Activated CD4-positive, alpha-beta T cell treated with anti-CD3 and anti-CD28 coated beads, Interleukin-2, amount 50 U/mL, for 48 hours (primary cell): ENCODE measurements at places on chromosomes 16 and 17.

GRCh38 chr17:5747276-5747675 lies 163.0 kb upstream of the NLRP1 start:
- no peak for DNase-seq

GRCh38 chr16:65739518-65739917 lies 617.7 kb upstream of the CDH11 start:
- DNase-seq: no peak

DNA sequence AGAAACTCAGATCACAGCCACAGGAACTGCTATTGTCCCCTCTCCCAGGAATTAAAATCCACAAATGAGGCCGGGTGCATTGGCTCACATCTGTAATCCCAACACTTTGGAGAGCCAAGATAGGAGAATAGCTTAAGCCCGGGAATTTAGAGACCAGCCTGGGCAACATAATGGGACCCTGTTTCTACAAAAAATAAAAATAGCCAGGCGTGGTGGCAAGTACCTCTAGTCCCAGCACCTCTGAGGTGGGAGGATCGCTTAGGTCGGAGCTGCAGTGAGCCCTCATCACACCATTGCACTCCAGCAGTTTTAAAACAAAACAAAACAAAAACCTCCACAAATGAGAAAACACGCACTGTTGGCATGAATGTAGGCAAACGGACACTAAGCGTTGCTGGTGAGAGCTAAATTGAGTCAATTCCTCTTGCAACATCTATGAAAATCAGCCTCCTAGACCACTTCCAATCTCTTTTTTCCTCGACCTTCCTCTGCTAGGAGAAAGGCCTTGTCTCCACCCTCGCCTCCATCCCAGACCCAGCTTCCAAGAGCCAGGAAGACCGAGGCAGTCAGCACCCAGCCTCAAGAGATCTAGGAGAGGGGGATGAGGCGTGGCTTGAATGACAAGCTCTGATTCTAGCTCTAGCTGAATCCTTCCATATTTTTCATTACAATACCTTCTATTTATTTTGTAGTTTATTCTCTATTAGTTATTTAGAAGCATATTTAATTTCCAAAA lies 14.8 kb downstream of the TLE7 start:
- DNase-seq: no peak

DNA sequence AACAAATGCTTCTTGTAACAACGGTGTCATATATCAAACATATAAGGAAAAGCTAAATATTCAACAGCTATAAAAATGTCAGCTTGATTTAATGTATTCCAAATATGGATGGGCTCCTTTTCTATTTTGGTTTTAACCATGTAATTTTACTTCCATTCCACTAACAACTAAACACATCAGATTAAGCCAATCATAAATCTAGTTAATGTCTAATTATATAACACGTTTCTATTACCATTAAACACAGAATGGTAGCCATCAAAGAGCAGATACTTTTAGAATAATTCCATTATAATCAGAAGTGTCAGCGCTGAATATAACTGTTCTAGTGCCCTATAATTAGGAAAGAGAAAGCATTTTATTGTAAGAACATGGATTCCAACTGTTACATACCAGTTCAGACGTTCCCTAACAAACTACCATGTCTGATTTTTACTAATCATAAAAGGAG lies 10.0 kb downstream of the CMC2 start:
- no peak for DNase-seq

GRCh38 chr17:63033142-63033541 lies 67.1 kb downstream of the TANC2 start:
- DNase-seq: no peak

GRCh38 chr16:86924537-86924936 lies 346.2 kb downstream of the FOXL1 start:
- DNase-seq: no peak

DNA sequence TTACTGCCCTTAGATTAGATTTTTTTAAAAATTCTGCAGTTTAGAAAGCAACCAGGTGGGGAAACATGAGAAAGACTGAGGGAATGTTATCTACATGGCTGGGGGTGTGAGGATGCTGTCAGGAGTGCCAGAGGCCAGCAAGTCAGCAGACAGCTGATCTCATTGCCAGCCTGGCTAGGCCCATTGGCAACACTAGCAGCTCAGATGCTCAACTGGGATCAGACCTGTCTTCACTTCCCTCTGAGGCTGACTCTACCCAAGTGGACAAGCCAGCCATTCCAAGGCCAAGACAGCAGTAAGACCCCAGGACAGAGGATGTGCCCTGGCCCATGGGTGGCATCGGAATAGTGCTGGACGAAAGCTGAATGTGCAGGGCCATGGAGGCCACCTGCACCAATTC lies 96.2 kb downstream of the TMEM132E start:
- DNase-seq: no peak

GRCh38 chr17:42673885-42674754 lies 2.7 kb downstream of the PLEKHH3 start:
- no peak for DNase-seq

DNA sequence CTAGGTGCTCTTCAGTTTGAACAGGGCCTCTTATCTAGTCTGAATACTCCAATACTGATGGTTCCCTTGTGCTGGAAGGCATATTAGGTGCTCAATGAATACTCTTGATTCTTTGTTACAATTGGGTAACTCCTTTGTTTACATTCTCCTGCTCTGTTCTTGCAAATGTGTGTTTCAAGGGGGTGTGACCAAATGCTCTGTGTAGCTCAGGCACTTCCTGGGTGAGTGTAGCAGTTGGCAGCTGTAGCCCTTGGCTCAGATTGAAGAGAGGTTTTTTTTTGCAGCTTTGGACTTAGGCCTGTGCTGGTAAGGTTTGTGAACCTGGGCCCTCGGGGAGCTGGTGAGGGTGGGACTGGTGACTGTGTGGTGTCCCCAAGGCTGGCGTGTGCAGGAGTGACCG lies 20.2 kb downstream of the TBCD start:
- DNase-seq: no peak

DNA sequence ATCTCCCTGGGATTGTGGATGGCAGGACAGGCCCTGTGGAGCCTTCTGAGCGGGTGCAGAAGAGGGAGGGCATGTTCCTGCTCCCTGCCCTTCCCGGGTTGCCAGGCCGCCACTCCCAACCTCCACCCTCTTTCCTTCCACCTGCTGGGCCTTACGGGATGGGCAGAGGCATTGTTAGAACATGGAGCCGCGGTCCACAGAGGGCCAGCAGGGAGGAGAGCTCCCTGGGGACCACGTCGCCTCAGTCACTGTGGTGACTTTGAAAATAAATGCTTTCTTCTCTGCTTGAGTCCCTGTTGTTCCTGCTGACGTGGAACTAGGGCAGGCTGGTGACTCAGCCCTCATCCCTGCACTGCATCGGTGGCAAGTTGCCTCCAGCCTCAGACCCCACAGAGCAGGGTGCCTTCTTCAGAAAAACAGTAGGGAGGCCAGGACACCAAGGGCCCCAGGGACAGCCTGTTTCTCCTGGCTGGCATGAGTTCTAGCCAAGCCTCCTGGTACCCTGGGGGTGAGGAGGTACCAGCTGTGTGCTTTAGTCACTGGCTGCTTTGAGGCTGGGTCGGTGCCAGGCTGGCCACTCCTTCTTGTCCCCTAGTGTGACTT lies 224.9 kb downstream of the SEC14L1 start:
- no peak for DNase-seq

DNA sequence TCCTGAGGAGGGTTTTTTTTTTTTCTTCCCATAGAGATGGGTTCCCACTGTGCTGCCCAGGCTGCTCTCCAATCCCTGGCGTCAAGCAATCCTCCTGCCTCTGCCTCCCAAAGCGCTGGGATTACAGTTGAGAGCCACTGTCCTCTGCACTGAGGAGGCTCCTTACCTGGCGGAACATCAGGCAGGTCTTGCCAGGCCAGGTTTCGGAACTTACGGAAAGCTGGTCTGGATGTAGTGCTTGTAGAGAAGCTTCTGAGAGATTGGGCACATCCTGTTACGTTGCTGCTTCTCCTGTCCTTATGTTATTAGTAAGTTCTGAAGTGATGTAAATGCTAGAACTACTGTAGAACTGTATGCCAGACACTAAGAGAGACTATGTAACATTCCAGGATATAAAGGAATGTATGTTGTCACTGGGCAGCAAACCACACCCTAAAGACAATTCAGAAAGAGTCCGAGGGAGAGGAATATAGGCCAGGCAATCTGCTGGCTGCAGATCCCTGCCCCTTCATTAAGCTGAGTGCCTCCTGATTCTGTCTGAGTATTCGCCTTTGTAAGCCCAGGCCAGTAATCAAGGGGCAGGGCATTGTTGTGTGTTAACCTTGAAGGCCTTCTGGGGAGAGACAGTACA lies 21.1 kb downstream of the ETV4 start:
- DNase-seq: no peak

- no peak for DNase-seq
Observed at GRCh38 chr17:64138441-64138840, 8.5 kb upstream of the ERN1 start.

- DNase-seq: no peak
Observed at GRCh38 chr16:20866801-20867200, 33.4 kb downstream of the DCUN1D3 start.

GRCh38 chr16:75064403-75065148 lies 52.0 kb downstream of the LDHD start:
- DNase-seq: peak; percentile 37

DNA sequence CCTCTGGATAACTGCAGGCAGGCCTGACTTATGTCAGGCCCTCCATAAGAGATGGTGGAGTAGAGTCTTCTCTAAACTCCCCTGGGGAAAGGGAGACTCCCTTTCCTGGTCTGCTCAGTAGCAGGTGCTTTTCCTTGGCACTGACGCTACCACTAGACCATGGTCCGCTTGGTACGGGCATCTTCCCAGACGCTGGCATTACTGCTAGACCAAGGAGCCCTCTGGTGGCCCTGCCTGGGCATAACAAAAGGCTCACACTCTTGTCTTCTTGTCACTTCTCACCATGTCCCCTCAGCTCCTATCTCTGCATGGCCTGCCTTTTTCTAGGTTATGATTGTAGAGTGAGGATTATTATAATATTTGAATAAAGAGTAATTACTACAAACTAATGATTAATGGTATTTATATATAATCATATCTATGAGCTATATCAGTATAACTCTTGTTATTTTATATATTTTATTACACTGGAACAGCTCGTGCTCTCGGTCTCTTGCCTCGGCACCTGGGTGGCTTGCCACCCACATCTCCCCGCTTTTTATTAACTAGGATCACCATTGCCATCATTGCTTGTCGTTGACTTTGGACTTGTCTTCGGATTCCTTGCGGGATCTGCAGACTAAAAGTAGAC lies 59.8 kb upstream of the ARL4D start:
- peak; percentile 70 for DNase-seq

DNA sequence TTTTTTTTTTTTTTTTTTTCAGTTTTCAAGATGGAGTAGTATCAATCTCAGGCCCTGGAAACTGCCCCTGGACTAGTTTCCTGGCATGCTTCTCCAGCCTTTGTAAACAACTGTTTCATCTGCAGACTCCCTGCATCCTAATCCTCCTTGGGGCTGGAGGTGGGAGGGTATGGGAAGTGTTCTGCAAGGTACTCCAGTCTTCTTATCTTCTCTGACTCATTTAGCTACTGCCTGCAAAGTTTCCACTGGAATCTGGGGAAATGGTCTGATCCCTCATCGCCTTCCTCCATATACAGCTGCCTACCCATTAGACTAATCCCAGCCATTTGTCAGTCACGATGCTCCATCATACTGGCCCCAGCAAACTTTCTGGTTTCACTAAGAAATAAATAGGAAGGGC lies 21.5 kb downstream of the COPZ2 start:
- DNase-seq: no peak

DNA sequence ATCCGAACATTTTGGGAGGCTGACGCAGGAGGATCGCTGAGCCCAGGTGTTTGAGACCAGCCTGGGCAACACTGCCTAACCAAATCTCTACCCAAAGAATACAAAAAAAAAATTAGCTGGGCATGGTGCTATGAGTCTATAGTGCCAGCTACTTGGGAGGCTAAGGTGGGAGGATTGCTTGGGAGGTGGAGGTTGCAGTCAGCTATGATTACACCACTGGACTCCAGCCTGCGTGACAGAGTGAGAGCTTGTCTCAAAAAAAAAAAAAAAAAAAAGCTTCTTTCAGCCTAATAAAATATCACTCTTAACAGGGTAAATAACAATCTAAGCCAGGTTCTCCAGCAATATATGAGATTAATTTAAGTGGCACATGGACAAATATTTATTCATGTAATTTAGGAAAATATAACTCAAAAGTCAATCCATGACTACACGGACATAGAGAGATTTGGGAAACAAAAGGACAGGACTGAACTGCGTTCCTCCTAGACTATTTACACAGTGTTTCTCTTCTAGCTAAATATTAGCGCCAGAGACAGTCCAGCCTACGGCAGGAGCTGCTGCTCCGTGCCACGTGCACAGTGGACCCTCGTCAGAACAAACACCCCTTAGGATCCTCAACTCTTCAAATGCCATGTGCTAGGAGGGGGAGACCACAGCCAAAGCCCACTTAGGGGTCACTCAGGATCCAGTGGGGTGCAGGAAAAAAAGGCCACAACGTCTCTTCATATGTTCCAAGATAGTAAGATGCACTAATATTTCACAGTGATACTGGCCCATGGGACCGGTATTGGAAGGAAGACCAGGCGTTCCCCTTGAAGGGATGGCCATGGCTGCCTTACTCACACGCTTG lies 8.7 kb downstream of the USP36 start:
- no peak for DNase-seq

DNA sequence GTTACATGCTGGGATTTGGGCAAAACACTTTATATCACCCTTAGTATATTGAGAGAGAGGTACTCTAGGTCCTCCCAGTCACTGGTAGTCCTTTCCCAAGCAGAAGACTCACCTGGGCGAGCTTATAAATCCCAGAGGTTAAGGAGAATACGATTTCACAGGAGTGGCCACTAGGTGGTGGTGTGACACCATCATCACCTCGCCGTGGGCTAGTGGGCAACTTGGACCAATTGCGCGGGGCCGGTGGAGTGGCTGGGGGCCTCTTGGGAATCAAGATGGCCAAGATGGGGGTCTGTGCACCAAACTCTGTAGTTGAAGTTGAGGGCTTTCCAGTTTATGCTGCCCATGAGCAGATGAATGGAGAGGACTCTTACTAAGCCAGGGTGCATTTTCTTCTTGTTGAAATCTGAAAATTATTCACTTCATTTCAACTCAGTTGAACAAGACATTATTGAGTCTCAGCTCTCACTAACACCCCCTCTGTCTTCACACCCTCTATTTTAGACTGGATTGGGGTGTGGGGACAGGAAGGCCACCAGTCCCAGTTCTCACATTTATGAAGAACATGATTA lies 38.2 kb upstream of the PIRT start:
- DNase-seq: peak; percentile 26

GRCh38 chr17:75370286-75370915 lies 35.1 kb downstream of the GRB2 start:
- DNase-seq: no peak

- DNase-seq: no peak
Observed at GRCh38 chr16:22055881-22056280, 36.5 kb upstream of the VWA3A start.

DNA sequence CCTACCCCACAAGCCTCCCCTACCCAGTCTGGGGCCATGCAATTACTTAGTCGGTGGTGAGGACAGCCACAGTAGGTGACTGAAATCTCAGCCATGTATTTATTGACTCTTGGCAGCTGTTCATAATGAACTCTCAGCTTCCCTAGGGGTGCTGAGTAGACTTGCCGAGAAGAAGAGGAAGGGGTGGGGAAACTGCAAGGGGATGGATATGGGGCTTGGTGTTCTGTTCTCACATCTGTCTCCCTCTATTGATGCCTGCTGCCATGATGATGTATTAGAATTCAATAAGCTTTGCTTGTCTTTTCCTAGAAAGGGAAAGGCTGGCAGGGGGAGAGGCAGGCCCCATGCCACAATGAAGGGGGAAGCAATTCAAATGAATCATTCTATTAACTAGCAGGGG lies 112.9 kb downstream of the GP2 start:
- no peak for DNase-seq

GRCh38 chr16:88768071-88768783 lies 16.8 kb downstream of the PIEZO1 start:
- no peak for DNase-seq
